ENCODE measurements at places on chromosomes 2 and 18. TPM values are rescaled to one million over a fixed set of nuclear protein-coding genes. Genes with fewer than 3 reads are reported as not detected.

- DNase-seq = no peak
These were observed 60.5 kb upstream of the GALNT5 start for GRCh38 chr2:157196956-157197355.

GRCh38 chr2:207502577-207503198 lies 27.1 kb upstream of the CREB1 start:
- DNase-seq = no peak

DNA sequence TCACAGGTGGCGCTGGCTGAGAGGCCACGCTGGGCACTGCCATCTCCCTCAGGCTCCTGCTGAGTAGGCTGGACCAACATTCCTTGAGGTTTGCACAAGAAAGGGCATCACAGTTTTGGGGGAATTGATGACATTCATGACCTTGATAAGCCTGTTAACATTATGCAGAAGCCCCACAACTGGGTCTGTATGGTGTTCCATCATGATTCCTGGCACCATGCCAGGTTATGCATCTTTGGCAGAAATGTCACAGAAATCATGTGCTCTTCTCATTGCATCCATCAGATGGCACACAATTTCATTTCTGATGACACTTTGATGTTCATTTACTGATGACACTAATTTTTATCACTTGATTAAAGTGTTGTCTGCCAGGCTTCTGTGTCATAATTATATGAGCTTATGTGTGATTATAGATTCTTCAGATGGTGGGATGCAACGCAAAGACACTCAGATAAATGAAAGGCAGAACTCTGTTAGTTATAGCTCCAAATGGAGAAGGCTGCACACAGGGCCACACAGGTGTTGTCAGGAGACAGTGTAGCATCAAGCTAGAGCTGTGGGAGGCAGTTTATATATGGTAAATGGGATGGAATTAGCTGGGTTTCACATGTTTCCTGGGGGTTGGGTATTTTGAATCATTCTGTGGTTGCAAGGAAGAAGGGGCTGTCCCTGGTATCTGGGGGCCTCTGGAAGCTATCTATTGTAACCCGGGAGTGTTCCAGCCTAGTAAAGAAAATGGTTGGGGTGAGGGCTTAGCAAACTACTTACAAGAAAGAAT lies 191.3 kb downstream of the SLC39A10 start:
- DNase-seq = no peak

- DNase-seq = no peak
These were observed 14.1 kb upstream of the PMAIP1 start for GRCh38 chr18:59885579-59886163.

DES gene
- not detected for total RNA-seq

- no peak for DNase-seq
These were observed 190.4 kb downstream of the CELF4 start for GRCh38 chr18:37375181-37375580.

DNA sequence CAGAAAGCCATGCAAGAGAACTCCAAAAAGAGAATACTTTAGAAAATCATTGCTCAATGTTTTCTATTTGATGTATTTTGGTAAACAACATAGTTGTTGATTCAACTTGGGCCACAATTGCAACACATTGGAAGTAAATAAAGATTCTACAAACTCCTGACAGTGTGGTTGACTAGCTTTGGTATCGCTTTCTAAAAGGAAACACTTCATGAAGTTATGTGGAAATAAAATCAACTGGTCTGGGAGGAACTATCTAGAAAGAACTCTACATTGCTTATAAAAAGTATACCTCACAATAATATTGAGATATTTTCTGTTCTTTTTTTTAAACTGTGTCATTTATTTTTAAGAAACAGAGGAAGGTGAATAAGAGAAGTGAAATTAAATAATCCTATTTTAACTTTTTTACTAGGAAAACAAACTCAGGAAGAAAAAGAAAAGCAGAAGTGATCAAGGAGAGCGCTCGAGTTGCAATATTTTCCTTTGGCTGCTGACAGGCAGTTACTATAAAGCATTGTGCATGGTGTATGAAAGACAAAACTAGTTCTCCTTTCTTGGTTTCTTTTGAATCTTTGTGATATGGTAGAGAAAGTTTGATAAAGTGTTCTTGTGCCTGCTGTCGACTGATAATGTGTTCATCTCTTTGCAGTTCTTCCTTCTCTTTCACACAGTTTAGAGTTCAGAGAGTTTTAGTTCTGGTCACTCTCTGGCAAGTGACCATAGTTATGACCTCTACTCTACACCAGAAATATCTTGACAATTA lies 3.0 kb downstream of the DHRS9 start:
- DNase-seq = no peak

GRCh38 chr2:84781942-84782716 lies 98.8 kb downstream of the TRABD2A start:
- peak; percentile 18 for DNase-seq

DNA sequence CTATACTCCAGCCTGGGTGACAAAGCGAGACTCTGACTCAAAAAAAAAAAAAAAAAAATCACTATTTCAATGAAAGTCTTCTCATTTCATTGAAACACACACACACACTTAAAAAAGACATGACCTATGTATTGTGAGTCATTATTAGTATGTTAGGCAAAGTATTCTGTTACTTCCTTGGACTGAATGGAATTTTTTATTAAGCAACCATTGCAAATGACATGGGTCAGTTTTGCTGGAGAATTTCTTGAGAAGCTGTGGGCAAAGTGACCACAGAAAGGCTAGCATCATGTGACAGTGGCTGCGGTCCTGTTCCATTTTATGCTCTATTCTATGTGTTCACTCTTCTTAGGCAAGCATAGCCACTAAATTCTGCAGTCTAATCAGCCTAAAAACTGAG lies 695.7 kb downstream of the TDRD15 start:
- DNase-seq = no peak

PSTPIP2 gene
- not detected for total RNA-seq

FAM228A gene
- total RNA-seq = 1.5 TPM

- peak; percentile 13 for DNase-seq
These were observed 525.4 kb downstream of the PIK3C3 start for GRCh38 chr18:42480441-42480840.

DNA sequence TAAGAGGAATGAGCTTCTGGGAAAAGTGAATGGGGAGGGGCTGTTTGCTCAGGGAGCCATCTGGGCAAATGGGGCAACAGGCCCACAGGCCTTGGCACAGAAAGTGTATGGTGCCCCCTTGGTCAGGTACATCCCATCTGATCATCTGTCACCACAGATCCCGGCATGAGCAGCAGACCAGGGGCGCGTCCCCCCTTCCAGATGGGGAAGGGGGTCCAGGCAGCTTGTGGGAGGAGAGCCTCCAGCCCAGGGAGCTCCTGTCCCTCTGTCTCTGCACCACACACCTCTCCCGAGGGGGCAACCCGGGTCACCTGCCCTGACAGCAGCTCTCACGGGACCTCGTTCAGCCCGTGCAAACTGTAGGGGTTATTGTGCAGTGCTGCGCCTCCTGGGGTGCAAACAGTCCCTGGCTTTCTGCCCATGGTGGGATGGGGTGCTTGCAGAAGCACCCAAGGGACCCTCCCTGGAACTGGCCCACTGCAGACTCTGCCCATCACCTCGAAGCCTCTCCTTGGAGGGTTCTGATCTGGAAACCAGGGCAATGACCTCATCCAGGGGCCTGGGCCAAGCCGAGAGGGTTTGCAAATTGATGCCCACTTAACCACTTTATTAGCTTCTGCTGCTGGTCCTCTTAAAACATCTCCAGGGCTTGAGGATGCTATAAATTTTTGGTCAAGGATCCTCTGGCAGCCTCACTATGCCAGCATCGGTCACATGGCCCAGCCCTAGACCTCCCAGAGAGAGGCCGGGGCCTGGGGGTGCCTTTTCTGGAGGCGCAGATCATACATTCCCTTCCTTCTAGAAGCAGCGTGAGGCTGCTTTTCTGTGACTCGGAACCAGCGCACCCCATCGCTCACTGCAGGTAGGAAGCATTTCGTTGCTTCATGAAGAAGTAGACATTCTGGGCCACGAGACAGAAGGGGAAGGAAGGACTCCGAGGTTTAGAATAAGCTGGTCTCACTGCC lies 7.6 kb upstream of the BOK start:
- no peak for DNase-seq

DNA sequence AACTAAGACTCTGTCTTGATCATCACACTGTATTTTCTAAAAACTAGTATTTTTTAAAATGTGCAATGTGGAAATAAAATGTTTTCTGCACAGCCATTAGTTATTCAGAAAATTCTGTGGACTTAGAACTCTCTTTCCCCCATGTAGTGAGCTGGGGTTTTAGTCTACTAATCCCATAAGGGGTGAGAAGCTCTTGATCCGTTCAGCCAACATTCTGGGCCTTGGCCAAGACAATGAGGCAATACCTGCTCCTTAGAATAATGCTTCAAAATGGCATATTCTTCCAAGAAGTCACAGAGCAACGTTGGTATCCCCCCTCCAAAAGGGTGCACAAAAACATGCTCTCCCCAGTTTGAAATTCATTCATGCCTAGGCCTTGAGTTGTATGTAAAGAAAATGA lies 4.0 kb downstream of the REEP1 start:
- no peak for DNase-seq

GRCh38 chr18:48658721-48659120 lies 119.9 kb downstream of the CTIF start:
- DNase-seq = no peak

GRCh38 chr2:241080405-241081189 lies 21.5 kb downstream of the MTERF4 start:
- no peak for DNase-seq

ANKRD53 gene
- total RNA-seq = not detected

ANKRD29 gene
- 0.17 TPM for total RNA-seq

DNA sequence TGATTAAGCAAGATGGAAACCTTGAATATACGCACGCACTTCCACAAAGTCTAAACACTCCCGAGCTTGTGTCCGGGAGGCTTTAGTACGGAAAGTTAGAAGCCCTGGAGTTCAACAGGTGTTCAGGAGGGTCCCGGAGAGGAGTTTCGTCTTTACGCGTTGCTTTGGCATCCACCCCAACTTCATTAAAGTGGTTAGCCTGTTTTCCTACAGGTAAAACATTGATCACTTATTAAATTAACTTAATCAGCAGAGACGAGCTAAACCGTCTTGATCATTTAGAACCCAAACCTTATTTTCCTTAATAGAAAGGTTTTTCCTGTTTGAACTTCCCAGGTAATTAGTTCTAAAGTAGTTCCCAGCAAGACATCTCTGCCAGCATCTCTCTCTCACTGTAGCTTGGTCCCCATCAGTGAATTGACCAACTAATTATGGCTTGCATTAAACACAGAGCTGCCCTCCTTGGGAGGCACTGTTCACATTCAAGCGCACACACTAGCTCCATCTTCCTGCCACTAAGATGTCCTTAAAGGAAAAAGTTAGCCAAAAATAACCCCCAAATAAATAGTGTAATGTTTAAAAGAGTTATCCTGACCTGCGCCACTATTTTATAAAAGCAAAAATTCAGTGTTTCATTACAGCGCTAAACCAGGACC lies 1.4 kb downstream of the NPAS2 start:
- DNase-seq = peak; percentile 29

- no peak for DNase-seq
These were observed 143.5 kb upstream of the NCK2 start for GRCh38 chr2:105600949-105601794.

GRCh38 chr18:36825526-36825925 lies 3.3 kb downstream of the TPGS2 start:
- DNase-seq = no peak

KCNIP3 gene
- 1.0 TPM for total RNA-seq

DNA sequence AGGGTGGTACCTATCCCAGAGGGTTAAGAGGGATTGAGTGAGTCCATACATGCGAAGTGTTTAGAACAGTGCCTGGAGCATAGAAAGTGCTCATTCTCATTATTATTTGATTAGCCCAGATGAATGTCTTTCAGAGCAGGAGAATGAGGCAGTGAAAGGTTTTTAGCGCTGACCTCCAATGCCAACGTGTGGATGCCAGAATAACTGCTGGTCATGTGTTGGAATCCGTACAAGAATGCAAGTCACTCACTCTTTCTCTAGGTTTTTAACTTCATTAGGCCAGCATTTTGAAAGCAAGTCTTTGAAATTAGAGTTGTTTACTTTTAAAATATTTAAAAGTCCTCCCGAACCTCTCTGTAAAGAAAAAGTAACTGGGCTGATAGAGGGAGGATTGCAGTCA lies 374.2 kb downstream of the EN1 start:
- no peak for DNase-seq

- DNase-seq = no peak
These were observed 1.7 kb downstream of the TUBB6 start for GRCh38 chr18:12309683-12310198.

EN1 gene
- total RNA-seq = not detected

OXER1 gene
- not detected for total RNA-seq

DNA sequence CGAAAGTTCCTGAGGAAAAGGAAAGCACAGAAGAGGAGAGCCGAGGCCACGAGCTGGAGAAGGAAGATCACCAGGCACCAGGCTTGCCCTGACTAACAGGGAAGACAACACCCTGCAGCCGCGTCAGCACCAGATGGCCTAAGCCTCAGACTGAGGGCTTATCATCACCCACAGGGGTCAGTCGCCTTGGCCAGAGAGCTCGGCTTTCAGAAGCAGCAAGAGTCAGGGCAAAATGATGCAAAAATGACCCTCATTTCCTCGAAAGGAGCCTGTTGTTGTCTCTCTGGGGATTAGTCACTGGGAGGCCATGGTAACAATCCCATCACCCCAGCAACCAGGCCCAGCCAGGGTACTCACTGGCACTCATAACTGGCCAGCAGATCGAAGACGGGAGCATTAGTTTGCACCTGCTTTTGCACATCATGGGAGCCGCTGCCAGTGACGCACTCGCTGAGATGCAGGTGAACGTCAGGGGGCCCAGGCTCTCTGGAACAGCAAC lies 42.7 kb upstream of the ZFP36L2 start:
- no peak for DNase-seq

CCDC68 gene
- total RNA-seq = 0.43 TPM

- no peak for DNase-seq
These were observed 148.9 kb upstream of the SLC39A10 start for GRCh38 chr2:195508139-195508455.

DNA sequence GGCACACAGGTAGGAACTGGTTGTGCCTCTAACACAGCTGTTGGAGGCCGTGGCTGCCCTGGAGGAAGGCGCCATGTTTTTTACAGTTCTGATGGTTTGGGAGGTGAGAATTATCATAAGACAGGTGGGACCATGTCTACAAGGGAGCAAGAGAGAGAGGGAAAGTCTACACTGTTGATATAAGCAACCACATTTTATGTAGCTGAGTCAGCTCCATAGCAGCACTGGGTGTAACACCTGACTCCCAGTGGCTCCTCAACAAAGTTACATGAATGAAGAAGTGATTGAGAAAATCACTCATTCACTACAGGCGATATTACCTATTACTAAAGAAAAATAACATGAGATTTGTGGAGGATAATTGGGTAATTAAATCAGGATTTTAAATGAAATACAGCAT lies 41.3 kb upstream of the ACAA2 start:
- no peak for DNase-seq

- DNase-seq = no peak
These were observed 695.3 kb downstream of the SATB2 start for GRCh38 chr2:198762441-198762840.
